ENCODE measurements at places on chromosomes 16 and 17.

DNA sequence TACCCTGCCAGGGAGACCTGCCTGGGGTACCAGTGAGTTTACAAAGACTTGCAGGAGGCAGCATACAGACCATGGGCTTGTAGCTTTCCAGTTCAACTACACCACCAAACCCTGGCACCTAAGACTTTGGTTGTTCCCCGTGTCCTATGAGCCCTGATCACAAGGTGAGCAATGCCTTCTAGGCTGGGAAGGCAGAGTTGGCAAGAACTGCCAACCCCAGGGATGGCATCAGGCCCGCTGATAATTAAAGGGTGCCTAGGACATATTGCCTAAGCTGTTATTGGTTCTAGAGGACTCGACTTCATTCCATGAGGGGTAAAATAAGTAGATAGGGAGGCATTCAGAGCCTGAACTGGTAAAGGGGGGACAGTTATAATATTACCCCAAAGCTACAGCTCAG, 41.3 kb downstream of the CDH13 start:
- DNase-seq, result no peak

DNA sequence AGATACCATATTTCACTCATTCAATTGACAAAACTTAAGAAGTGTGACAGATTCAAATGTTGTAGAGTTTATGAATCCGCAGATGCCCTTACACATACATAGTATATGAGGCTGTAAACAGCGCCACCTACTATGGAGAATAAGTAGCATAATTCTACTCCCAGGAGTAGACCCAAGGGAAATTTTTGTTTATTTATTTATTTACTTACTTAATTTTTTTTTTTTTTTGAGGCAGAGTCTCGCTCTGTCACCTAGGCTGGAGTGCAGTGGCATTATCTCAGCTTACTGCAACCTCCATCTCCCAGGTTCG, 35.5 kb downstream of the GAN start:
- DNase-seq, result no peak

- no peak for DNase-seq
Measured at GRCh38 chr17:1959871-1960544, 65.1 kb downstream of the RTN4RL1 start.

GRCh38 chr17:14693382-14693781, 392.5 kb downstream of the HS3ST3B1 start:
- no peak for DNase-seq

- no peak for DNase-seq
Measured at GRCh38 chr16:11637320-11637719, 30.9 kb upstream of the SNN start.

- peak; percentile 66 for DNase-seq
Measured at GRCh38 chr16:4477966-4478365, 1.8 kb downstream of the HMOX2 start.

- no peak for DNase-seq
Measured at GRCh38 chr17:73118139-73118538, 25.7 kb upstream of the SLC39A11 start.

DNA sequence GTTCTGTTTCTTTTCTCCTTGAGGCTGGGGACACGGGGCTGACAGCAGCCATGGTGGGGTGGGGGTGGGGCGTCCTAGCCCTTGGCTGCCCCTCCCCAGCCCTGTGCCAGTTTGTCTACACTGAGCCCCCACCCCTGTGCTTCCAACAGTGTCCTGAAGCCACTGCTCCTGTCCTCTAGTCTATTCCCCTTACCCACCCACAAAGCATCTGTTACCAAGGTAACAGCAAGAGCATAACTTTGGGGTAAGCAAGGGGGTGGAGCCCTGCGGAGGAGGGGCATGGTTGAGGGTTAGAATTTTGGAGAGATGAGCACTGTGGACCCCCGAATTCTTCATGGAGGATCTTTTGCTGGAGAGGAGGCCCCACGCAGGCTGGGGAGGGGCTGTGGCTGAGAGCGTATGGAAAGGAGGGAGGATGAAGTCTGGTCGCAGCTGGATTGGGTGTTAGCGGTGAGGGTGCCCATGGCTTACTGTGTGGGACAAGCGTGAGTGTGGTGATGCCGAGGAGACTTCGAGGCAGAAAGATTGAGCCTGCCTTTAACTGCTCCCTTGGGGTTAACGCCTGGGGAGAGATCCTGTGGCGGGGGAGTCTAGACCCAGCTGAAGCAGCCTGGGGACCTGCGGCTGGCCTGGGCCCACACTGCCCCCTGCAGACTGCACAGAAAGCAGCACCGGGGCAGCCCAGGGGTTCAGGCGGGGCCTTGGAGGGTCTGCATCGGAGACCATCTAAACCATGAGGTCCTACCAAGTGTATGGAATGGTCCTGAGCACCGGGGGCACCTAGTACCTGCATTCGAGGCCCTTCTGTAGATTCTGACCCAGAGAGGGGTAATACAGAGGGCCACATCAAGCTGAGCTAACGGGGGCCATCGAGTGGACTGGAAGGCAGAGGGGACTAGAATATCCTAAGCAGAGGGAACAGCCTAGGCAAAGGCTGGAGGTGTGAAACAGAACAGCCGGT, 6.1 kb upstream of the STAC2 start:
- DNase-seq, result peak; percentile 92

DNA sequence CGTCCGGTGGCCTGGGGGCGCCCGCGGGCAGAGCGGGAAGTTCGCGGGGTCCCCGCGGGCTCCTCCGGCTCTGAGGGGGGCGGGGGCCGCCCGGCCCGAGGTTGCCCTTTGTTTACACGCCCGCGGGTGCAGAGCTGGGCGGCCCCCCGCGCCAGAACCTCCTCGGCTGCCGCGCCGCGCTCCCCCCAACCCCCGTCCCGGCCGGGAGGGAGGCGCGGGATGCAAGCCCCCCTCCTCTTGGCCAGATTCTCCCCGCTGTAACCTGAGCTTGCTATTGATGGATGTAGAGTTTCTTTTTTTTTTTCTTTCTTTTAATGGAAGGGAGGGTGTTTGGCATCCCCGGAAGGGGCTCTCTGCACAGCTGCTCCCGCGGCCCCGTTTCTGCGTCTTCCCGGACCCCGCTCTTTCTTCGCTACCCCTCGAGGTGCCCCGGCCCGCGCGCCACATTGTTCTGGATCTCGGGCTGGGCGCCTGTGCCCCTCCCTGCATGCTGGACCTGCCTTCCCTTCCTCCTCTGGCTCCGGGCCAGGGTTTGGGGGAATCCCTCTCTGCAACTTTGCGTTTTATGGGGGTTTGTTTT, 646 bp downstream of the CBX2 start:
- peak; percentile 86 for DNase-seq

All from endodermal cell (in vitro differentiated cells).